ENCODE measurements at places on chromosomes 12 and 14.
A peak's percentile ranks its signal among the peaks of the same experiment; 100 is the strongest.

DNA sequence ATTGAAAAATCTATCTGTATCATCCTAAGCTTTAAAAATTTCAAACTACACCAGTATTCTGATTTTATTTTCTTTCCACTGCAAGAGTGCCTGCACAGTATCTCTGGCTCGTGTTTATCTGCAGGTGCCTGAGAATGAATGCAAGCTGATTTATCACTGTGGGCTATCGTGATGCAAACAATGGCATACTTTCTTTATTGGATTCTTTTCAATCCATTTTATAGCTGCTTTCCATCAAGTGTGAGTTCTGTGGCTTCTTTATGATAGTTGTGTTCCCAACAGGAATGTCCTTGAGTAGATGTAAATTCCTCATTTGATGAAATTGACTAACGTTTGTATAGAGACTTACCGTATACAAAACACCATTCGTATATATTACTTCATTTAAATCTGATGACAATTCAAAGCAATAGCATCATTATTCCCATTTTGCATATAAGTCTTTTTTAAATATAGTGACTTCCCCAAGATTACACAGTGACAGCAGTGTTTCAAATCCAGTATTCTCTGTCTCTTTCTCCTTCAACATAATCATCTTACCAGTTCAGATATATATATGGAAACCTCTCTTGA lies 160.3 kb upstream of the ABCD2 start:
- DNase-seq: no peak

DNA sequence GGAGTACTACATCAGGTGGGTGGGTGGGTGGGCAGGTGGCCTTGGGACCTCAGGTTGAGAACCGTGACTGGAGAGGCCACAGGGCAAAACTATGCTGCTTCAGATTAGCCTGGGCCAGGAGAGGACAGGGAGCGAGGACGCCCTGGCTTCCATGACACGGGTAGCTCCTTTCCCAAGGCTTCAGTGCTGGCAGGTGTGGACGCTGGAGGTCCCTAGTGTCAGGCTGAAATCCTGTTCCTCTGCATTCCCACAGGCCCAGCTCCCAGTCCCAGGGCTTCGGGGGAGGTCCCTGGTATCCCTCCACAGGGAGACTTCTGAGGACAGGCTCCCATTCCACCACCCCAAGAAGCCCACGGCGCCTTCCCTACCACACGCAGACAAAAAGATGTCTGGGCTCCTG lies 31.6 kb downstream of the CCDC92 start:
- DNase-seq: no peak

DNA sequence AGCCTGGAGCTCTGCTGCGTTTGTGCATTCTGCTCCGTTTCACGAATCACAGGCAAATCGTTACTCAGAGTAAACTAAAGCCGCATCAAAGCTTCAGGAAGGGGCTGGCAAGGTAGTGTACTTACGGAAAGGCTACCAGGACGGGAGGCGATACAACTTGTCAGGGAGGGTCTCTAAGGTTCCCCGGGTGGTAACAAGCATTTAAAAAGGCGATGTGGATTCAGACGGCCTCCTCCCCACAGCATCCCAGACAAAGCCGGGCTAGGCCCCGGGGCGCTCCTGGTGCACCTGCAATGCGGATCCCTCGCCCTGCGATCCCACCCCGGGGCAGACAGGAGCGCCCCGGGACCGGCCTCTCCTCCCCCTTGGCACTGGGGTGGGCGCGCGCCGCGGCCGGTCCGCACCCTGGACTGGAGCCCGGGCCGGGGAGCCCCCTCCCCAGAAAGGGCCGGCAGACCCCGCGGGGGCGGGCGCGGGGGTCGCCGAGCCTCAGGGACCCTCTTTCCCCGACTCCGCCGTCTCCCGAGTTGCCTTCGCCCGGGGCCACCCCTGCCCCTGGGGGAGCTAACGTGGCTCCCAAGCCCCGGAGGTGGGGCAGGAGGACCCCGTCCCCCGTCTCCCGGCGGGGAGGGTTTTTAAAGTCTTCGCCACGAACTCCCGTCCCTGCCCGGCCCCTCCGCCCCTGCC lies 718 bp downstream of the CCDC92 start:
- DNase-seq: peak; percentile 38

DNA sequence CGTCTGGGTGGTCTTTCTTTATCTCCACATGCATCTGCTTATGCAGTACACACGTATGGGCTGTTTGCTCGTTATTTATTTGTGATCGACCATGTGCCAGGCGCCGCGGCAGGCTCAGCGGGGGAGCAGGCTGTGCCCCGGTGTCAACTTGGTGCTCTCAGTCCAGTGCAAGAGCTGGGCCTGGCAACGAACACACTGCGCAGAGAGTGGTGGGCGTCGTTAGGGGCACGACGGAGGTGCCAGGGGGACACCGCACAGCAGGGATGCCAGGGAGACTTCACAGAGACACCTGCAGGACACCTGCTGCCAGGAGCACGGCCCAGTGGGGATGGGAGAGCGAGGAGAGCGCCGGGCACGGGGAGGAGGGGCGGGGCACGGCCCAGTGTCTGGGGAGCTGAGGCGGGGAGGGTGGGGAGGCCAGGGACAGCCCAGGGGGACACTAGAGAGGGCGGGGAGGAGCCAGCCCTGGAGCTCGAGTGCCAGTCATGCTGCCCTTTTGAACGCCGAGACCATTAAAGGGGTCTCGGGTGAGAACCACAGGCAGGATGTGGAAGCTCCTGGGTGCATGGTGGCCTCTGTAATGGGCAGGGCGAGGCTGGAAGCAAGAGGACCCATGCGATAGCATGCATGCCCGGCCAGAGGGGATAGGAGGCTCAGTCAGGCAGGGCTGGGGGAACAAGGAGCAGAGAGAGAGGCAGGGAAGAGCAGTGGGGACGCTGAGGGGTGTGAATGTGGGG lies 652 bp upstream of the LRCOL1 start:
- no peak for DNase-seq

- DNase-seq: no peak
Observed at GRCh38 chr12:49621651-49622500, 1.5 kb upstream of the PRPF40B start.

DNA sequence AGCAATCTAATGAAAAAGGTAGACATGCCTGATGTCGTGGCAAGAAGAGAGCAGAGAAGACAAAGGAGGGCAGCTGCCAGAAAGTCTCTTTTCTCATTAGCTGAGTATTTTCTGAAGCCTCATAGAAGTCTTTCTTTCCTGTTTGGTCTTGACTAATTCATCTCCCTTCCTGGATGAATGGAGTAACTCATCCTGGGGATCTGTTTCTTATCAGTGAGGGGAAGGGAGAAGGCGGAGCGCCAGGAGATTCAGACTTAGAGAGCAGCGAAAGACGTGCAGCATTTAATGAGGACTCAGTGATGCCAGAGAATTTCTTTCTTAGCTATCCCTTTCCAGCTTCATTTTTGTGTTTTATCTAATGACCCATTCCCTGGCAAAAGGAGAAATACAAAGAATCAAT lies 89.4 kb downstream of the SLC15A4 start:
- DNase-seq: no peak

GRCh38 chr14:97458661-97459579 lies 661.7 kb downstream of the VRK1 start:
- peak; percentile 86 for DNase-seq

- DNase-seq: no peak
Observed at GRCh38 chr14:66568220-66568619, 60.3 kb downstream of the GPHN start.

GRCh38 chr12:27008081-27008480 lies 6.1 kb downstream of the TM7SF3 start:
- no peak for DNase-seq

DNA sequence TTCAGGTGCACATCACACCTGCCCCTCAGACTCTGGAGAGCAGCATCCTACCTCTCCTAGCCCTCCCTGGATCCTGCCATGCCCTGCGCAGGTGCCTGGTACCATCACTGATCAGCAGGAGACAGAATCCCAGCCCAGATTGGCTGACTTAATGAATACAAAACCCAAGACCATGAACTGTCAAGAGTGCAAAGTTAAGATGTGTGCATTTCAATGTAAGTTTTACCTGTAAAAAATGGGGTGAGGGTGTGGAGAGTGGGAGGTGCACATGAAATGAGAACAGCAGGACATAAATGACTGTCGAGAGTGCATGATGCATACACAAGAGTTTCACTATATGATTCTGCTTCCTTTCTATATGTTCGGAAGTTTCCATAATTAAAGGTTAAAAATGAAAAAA lies 57.9 kb upstream of the GPR68 start:
- peak; percentile 82 for DNase-seq

- peak; percentile 20 for DNase-seq
Observed at GRCh38 chr12:117850048-117850447, 118.7 kb downstream of the KSR2 start.

- DNase-seq: no peak
Observed at GRCh38 chr12:122355706-122356105, 66.8 kb downstream of the CLIP1 start.

DNA sequence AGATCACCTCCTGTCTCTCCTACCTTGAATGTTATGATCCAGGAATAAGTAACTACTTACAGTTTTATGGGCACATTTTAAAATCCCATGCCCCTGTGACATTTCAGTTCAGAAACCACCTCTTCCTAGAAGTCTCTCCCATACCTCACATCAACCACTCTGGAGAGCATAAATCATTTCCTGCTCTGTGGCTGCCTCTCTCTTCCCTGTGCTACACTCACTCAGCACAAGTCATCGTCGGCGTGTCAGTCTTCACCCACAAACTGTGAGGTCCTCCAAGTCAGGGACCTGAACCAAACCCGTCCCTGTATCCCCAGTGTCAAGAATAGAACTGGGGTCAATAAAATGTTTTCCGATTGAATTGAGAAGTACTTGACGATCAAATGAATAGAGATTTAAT lies 863.3 kb downstream of the BCL11B start:
- peak; percentile 4 for DNase-seq

- no peak for DNase-seq
Observed at GRCh38 chr14:75634848-75635247, 25.8 kb downstream of the ERG28 start.

DNA sequence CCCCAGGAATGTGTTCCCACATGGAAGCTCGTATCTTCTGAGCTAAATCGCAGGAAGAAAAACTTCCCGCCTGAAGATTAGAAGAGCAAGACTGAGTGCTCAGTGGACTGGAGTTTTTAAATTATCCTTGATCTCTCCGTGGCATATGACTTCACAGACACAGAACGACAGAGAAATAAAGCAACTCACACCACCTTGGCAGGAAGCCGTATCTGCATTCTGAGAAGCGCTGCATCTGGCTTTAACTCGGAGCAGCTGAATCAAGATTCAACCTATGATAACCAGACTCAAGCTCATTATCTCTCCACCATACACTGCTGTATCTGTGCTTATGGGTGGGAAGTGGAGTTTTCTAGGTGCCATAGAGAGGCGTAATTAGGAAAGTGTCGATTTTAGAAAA lies 1482.7 kb downstream of the AACS start:
- DNase-seq: no peak
